ENCODE measurements at places on chromosomes 2 and 18.

- DNase-seq: no peak
Observed at GRCh38 chr18:61892683-61893308, at the start of gene RNF152. Gene RNF152, minus strand, starts transcription at chr18:61893007. Its CDS starts 76,544 bp downstream, at chr18:61816463.

- no peak for DNase-seq
Observed at GRCh38 chr2:39138837-39139211, 18.0 kb upstream of the SOS1 start.

DNA sequence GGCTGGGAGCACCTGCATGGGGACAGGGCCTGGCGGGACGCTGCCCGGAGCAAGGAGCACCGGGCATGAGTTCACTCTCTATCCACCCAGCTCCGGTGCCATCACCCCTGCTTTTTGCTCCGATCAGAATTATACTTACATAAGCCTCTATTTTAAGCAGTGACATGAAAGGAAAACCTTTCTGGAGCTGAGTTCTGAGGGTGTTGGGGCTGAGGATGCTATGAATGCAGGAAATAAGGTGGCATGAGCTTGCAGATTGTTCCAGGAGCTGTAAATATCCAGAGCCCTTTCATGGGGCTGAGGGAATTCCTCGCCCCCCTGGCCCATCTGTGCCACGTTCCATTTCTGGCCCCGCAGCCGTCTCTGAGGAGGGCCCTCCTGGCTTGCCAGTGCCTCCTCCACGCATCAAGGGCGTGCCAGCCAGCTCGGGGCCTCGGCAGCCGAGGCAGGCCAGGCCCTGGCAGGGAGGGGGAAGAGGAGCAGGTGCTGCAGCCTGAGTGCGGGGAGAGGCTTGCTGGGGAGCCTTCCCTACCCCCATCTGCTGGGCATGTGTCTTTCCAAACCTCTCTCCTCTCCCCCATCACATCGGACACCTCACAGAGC, 91.7 kb upstream of the MCFD2 start:
- no peak for DNase-seq

GRCh38 chr18:59690996-59691395, 6.2 kb downstream of the CCBE1 start:
- DNase-seq: no peak

- DNase-seq: no peak
Observed at GRCh38 chr2:12271589-12271984, 445.1 kb upstream of the TRIB2 start.

DNA sequence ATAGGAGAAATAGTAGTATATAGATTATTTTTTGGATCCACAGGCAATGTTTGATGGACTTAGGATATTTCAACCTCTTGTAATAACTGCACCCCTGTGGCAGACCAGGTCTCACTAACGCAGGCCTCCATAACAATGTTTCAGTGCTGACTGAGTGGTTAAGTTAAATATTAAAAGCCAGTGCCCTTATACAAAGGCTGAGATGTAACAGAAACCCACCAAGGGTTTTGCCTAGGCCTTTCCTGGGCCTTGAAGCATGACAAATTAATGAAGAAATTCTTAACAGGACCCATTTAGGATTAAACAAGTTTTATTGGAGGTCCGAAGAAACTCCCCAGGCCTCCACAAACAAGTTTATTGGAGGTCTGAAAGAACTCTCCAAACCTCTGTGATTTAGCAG, 1.6 kb upstream of the SUCLG1 start:
- no peak for DNase-seq

- no peak for DNase-seq
Observed at GRCh38 chr2:1055014-1055595, 104.5 kb downstream of the SNTG2 start.

- peak; percentile 40 for DNase-seq
Observed at GRCh38 chr18:62324917-62325805, at the start of gene TNFRSF11A. Gene TNFRSF11A, plus strand, starts transcription at chr18:62325310. Its CDS starts 43 bp downstream, at chr18:62325353.

- no peak for DNase-seq
Observed at GRCh38 chr2:127413782-127414637, 4.2 kb upstream of the PROC start.

- DNase-seq: no peak
Observed at GRCh38 chr18:6811816-6812215, 82.3 kb downstream of the ARHGAP28 start.

DNA sequence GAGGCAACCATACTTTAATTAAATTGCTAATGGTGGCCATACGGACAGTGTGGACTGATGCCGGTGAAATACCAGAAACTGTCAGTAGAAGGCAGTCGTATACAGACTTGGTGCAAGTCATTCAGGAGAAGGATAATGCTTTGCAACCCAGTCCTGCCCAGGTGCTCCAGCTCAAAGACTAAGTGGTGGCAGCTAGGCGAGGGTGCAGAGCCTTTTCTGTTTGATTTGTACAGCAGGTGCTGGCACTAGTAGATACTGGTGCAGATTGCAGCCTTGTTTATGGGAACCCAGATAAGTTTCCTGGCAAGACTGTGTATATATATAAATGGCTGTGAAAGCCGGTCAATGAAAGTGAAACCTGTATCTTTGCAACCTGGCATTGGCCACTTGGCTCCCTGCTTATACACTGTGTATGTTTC, 208.3 kb upstream of the SYT4 start:
- no peak for DNase-seq

DNA sequence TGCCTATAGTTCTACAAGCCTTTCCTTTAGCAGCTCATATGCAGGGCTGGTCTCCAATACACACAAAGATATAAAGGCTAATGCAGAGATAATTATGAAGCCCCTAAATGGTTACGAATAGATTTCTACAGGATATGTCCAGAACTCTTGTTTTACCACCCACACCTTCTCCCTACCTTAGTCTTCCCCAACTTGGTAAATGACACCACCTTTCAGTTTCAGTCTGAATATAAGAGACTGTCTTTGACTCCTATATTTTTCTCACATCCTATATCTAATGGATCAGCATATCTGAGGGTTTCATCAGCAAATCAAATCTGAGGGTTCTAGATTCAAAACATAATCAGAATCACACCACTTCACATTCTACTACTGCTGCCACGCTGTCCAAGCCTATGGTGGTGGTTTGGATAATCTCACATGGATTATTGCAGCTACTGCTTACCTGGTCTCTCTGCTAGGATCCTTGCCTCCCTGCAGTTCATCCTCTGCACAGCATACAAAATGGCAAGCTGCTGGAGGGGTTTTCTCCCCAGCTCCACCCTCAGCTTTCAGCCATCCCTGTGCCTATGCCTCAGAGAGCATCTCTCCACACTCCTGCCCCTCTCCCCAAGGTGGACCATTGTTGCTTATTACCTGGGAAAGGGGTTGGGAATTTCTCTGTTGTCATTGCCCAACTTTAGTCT, 178.0 kb upstream of the SPOPL start:
- no peak for DNase-seq

DNA sequence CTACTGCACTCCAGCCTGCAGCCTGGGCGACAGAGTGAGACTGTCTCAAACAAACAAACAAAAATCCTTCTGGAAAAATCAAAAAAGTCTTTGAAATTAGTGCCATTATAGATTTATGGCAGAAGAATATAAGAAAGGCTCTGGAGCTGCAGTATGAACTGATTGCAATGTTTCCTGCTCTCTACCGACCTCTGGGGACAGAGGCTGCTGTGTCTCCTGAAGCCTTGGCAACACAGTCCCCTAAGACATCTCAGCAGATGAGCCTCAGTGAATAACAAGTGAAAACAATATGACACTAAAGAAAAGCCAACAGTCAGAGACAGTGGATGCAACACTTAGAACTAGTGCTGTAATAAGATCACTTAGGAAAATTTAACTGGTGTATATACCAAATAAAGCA, 494.9 kb upstream of the LRATD1 start:
- no peak for DNase-seq

DNA sequence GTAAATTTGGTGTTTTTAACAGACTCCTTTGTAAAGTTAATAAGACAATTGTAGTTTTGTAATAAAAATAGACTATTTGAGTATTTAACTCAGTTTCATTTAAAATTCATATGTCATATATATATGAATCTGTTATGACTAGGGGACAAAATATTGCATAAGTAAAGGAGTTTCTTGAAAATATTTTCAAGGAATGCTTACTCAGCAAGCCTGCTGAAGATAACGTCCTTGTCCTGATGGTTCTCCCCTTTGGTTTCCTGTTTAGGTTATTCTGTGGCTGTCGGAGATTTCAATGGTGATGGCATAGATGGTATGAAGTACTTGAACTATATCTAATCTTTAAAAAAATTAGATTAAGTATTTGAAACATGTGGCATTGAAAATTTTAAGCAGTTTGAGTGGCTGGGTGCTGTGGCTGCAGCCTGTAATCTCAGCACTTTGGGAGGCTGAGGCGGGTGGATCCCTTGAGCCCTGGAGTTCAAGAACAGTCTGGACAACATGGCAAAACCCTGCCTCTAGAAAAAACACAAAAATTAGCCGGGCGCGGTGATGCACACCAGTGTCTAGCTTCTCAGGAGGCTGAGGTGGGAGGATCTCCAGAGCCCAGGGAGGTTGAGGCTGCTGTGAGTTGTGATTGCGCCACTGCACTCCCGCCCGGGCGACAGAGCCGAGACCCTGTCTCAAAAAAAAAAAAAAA, 47.1 kb downstream of the ITGAV start:
- DNase-seq: no peak

DNA sequence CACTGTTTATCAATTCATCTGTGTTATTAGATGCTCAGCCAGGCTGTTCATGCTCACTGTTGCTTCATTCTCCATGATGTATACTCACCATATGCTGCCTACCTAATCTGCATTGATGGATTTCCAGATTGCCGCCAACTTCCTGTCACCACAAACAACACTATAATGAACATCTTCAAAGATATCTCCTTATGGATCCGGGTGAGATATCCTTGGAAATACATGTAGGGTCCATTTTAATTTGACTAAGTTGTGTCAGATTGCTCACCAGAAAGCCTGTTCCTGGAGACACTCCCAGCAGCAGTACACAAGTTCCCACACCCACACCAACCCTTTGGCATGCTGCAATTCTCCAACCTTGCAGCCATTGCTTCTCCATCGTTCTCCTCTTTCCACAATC, 547.5 kb upstream of the TNP1 start:
- DNase-seq: no peak

- DNase-seq: no peak
Observed at GRCh38 chr18:37525262-37525585, 40.4 kb downstream of the CELF4 start.

DNA sequence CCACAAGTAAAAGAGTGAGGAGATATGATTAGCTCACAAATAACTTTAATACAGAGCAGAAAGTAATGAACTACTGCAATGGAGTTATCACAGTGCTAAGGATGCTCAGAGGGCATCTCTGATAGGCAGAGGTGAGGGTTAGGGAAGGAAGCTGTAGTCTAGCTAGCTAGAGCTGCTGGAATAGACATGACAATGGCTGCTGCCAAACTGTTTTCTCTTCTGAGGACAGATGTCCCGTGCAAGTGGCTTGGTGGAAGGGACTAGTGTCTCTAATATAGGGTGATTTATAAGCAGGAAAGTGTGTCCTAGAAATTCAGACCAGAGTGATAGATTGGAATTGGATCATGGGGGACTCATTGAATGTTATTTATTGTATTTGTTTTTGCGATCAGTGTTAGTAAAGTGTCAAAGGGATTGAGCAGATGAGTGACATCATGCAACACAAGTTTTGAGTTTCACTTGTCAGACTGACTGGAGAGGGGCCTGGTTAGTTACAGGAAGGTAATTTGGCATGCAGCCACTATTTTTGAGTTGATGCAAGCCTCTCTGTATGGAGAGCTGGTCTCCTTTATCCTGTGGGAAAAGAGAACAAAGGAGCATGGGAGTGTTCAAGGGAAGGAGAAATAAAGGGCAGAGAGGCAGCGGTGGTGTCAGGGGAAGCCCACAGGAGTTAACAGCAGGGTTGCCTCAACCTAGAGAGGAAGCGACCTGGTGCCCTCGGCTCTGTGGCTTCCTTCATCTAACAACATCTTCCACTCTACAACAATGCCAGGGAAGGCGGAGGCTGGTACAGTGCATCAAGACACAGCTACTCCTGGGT, 1.9 kb downstream of the CTLA4 start:
- DNase-seq: peak; percentile 43

DNA sequence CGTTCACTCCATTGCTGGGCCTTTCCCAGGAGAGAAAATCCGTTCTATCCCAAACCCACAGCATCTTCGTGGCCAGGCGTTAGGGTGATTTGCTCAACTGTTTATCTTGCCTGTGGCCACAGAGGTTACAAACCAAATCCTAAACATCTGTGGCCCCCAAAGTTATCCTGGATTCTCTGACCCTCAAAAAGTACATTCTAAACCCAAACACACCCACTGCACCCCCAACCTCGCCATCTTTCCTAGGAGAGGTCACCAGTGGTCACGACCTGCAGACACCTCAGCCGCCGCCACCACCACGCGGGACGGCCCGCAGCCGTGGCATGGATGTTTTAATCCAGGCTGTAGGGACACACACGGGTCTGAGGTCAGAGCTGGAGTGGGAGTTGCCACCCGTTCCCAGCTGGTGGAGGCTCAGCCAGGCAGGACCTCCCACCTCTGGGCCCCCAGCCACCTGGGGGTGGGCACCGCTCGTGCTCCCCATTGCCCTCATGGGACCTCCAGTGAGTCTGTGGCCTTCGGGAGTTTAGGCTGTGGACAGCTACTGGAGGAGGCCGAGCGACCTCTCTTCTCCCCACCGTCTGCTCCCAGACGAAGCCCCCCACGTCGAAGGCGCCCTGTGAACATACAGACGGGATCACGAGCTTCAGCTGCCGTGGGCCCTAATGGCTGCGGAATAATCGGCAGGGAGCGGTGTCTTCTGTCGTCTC, 72.0 kb downstream of the KCNG2 start:
- DNase-seq: no peak

GRCh38 chr2:50769406-50770181, 262.3 kb downstream of the NRXN1 start:
- DNase-seq: no peak

GRCh38 chr18:63192126-63192884, 127.3 kb downstream of the BCL2 start:
- DNase-seq: no peak

- no peak for DNase-seq
Observed at GRCh38 chr2:163417596-163418337, 318.0 kb downstream of the FIGN start.

- DNase-seq: no peak
Observed at GRCh38 chr18:45849529-45849928, 24.1 kb downstream of the SIGLEC15 start.

- DNase-seq: no peak
Observed at GRCh38 chr2:74835831-74836674, 2.1 kb downstream of the HK2 start.

- no peak for DNase-seq
Observed at GRCh38 chr2:98532756-98533155, 75.6 kb downstream of the COA5 start.

GRCh38 chr2:169129703-169130243, 60.4 kb downstream of the DHRS9 start:
- no peak for DNase-seq

DNA sequence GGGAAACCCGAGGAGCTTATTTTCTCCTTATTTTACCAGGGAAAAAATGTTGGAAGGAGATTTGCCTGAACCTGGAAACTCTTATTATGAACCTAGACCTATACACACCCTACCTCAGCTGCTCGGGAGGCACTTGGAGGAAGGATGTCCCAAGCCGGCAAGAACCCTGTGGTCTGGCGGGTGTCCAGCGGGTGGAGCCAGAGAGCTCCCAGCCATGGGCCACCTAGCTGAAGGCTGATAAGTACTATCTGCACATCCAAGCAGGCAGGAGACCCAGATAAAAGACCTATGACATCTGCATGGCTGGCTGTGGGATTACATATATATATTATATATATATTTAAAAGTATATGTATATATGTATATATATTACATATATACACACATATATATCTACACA, 1.1 kb upstream of the SLC14A1 start:
- DNase-seq: peak; percentile 36
